ENCODE measurements at places on chromosomes 1 and 21. TPM values are rescaled to one million over a fixed set of nuclear protein-coding genes. Genes with fewer than 3 reads are reported as not detected.

Gene CD1E
- total RNA-seq, result not detected

Gene IL12RB2
- total RNA-seq, result 2.2 TPM

Gene AMY1C
- not detected for total RNA-seq

Gene C4BPA
- total RNA-seq, result not detected

Gene IGSF3
- not detected for total RNA-seq

Gene TMPRSS15
- not detected for total RNA-seq

Measured in CD8-positive, alpha-beta T cell (primary cell).